H1 (cell line): ENCODE measurements at places on chromosomes 7 and 10. TPM values are rescaled to one million over a fixed set of nuclear protein-coding genes. Genes with fewer than 3 reads are reported as not detected.

C7orf33 gene
- polyA plus RNA-seq, result not detected in 2 replicates

OPN1SW gene
- not detected in 2 replicates for polyA plus RNA-seq

P4HA1 gene
- 6.7 and 12.0 TPM in 2 replicates for polyA plus RNA-seq

LRIT1 gene
- 0.03 and 0.09 TPM in 2 replicates for polyA plus RNA-seq

GRCh38 chr7:55425141-55425752 is 60.1 kb downstream of the LANCL2 start:
- no peak for DNase-seq
- no peak overlapping the region for H3K4me3 ChIP-seq
- H3K4me1 ChIP-seq, result no peaks in the 10 kb centered on the region
- no peaks in the 10 kb centered on the region; the same call in 1 of the 2 replicates for H3K36me3 ChIP-seq
- H3K27me3 ChIP-seq, result no peaks in the 10 kb centered on the region
- no peak overlapping the region for H3K27ac ChIP-seq

GRCh38 chr10:123928427-123928826 is 36.8 kb upstream of the CPXM2 start:
- no peaks in the 10 kb centered on the region for H3K4me1 ChIP-seq
- no peaks in the 10 kb centered on the region for H3K36me3 ChIP-seq
- no peak overlapping the region for H3K27ac ChIP-seq
- H3K27me3 ChIP-seq, result no peaks in the 10 kb centered on the region
- H3K4me3 ChIP-seq, result no peak overlapping the region

GRCh38 chr10:110530131-110530831 is 32.6 kb downstream of the DUSP5 start:
- no peaks in the 10 kb centered on the region for H3K27me3 ChIP-seq
- DNase-seq, result peak; percentile 86
- no peaks in the 10 kb centered on the region for H3K36me3 ChIP-seq
- peak overlapping the region; percentile 49 for H3K4me3 ChIP-seq

DNA sequence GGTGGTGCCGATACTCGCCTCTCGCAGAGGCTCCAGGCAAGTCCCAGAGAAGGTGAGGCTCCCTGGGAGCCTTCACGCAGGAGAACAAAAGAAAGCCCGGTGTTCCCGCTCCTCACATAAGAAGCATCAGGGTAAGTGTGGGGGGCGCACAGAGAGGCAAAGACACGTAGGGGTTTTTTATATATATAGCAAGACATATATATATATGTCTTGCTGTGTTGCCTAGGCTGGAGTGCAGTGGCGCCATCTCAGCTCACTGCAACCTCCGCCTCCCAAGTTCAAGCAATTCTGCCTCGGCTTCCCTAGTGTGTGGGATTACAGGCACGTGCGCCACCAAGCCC is 61.3 kb downstream of the PDIA4 start:
- H3K27me3 ChIP-seq, result no peaks in the 10 kb centered on the region
- peaks cover 4% of the 10 kb centered on the region; the same call in 1 of the 2 replicates for H3K4me1 ChIP-seq
- DNase-seq, result no peak
- H3K4me3 ChIP-seq, result no peak overlapping the region
- H3K36me3 ChIP-seq, result no peaks in the 10 kb centered on the region
- H3K27ac ChIP-seq, result no peak overlapping the region

GRCh38 chr10:84029840-84030239 is 109.5 kb upstream of the GHITM start:
- no peak for DNase-seq
- no peaks in the 10 kb centered on the region for H3K36me3 ChIP-seq
- no peak overlapping the region for H3K4me3 ChIP-seq
